Right atrium auricular region (tissue), 2 donors: ENCODE measurements at places on chromosomes 12 and 14. TPM values are rescaled to one million over a fixed set of nuclear protein-coding genes. Genes with fewer than 3 reads are reported as not detected.

- H3K27me3 ChIP-seq: no peaks in the 10 kb centered on the region
- no peak overlapping the region for H3K4me3 ChIP-seq
- no peak overlapping the region for H3K27ac ChIP-seq
- DNase-seq: no peak
- H3K36me3 ChIP-seq: no peaks in the 10 kb centered on the region
Observed at GRCh38 chr14:85218982-85219381, 311.0 kb upstream of the FLRT2 start.

GRCh38 chr12:95574799-95575452, 23.6 kb upstream of the USP44 start:
- no peaks in the 10 kb centered on the region for H3K27me3 ChIP-seq
- no peak overlapping the region for H3K27ac ChIP-seq
- no peak for DNase-seq
- H3K4me3 ChIP-seq: no peak overlapping the region
- no peaks in the 10 kb centered on the region for H3K4me1 ChIP-seq

- no peaks in the 10 kb centered on the region for H3K27me3 ChIP-seq
- no peak for DNase-seq
- H3K4me3 ChIP-seq: no peak overlapping the region
- H3K4me1 ChIP-seq: no peaks in the 10 kb centered on the region
Observed at GRCh38 chr14:87838931-87839330, 154.1 kb downstream of the GALC start.

DNA sequence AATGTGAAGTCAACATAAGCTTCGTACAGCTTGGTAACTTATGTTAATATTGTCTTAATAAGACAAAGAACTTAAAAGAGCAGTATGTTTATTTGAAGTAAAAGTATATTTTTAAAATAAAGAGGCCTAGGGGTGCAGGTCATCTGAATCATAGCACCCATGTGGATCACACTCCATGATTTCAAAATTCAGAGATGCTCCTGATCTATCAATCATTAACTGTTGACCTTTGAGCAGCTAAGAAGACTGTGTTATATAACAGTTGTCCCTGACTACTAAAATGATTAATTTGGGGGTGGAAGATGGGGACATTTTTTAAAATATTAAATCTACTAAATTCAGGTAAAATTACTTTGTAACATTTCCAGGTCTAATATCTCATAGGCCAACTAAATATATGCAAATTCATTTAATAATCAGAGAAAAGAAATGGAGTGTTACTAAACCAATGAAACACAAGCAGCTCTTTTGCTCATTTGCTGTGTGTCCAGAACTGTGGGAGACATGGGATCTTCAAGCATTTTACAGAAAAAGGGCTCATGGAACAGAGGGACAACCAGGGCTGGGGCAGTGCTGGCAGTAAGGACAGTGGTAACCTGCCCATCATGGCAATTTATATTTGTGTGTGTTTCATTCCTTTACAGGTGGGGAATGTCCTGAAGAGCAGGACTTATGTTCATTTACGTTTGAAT, 120.7 kb upstream of the PCED1B start:
- DNase-seq: no peak
- H3K36me3 ChIP-seq: no peaks in the 10 kb centered on the region
- H3K4me1 ChIP-seq: no peaks in the 10 kb centered on the region
- no peak overlapping the region for H3K4me3 ChIP-seq

GRCh38 chr12:76533331-76533730, 26.2 kb downstream of the OSBPL8 start:
- no peaks in the 10 kb centered on the region for H3K36me3 ChIP-seq
- H3K4me1 ChIP-seq: no peaks in the 10 kb centered on the region
- no peak overlapping the region for H3K27ac ChIP-seq
- H3K4me3 ChIP-seq: no peak overlapping the region
- no peak for DNase-seq

GRCh38 chr14:101457936-101458740, 103.2 kb upstream of the DIO3 start:
- H3K27ac ChIP-seq: no peak overlapping the region
- no peak overlapping the region for H3K4me3 ChIP-seq
- peaks cover 18% of the 10 kb centered on the region for H3K4me1 ChIP-seq
- peaks cover 20% of the 10 kb centered on the region for H3K27me3 ChIP-seq

DNA sequence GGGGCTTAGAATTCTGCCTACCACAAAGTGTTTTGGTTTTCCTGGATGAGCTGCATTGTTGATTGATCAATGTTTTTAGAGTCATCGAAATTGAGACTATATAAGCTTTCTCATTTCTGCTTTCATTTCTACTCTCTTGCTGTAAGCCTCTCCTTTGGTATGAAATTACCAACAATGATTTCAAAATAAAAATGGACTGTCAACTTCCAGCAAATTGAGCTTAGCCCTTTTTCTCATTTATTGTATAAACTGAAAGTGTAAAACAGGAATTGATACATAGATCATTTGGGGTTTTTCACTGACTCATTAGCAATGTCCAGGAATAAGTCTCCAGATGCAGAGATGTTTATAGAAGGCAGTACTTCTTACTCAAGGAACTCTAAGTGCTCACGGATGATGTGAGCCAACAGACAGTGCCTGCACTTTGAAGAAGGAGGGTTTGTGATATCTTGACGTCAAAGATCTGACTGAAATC, 20.0 kb upstream of the PCNX1 start:
- H3K27me3 ChIP-seq: no peaks in the 10 kb centered on the region
- no peaks in the 10 kb centered on the region for H3K36me3 ChIP-seq
- no peaks in the 10 kb centered on the region for H3K4me1 ChIP-seq
- H3K27ac ChIP-seq: no peak overlapping the region

- peaks cover 40% of the 10 kb centered on the region for H3K4me1 ChIP-seq
- no peak for DNase-seq
- H3K27ac ChIP-seq: no peak overlapping the region
Observed at GRCh38 chr14:24809135-24809534, 175.1 kb upstream of the GZMB start.

DNA sequence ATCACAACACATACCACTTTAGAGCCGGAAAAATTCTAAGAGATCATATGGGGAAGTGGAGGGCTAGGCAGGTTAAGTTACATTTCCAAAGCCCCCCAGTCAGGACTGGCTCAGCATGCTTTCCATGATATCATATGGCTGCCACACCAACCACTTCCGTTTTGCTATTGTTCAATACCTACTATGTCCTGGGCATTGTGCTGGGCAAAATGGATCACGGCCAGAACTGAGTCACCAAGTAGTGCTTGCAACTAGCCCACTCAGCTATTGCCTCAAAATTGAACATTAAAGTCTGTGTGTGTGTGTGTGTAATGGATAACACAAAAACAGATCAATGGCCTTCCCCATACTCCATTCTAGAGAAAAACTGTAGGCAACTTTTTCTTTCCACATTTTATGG, 22.7 kb downstream of the WIF1 start:
- H3K27me3 ChIP-seq: no peaks in the 10 kb centered on the region
- H3K4me3 ChIP-seq: no peak overlapping the region

GRCh38 chr12:66590275-66590985, 88.4 kb downstream of the GRIP1 start:
- no peaks in the 10 kb centered on the region for H3K27me3 ChIP-seq
- no peak overlapping the region for H3K4me3 ChIP-seq
- DNase-seq: no peak
- no peaks in the 10 kb centered on the region for H3K36me3 ChIP-seq

DNA sequence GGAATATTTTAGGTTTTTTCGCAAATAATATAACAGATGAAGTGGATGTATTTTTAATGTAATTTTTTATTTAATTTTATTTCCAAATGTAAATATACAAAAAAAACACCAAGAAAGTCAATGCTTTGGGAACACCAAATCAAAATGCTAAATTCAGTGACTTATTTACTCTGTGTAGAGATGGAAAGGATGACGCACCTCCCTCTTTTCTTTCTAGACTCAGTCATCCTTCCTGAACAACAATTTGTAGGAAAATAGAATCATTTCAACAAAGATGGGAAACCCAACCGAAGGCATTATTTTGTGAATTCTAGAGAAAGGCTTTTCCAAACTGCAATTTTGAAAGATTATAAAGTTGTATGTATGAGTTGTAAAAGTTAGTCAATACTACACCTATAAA, 57.7 kb downstream of the CCER1 start:
- H3K4me3 ChIP-seq: no peak overlapping the region
- H3K4me1 ChIP-seq: no peaks in the 10 kb centered on the region
- DNase-seq: no peak
- H3K27me3 ChIP-seq: no peaks in the 10 kb centered on the region

- no peak for DNase-seq
- no peaks in the 10 kb centered on the region for H3K4me1 ChIP-seq
- no peak overlapping the region for H3K4me3 ChIP-seq
- no peaks in the 10 kb centered on the region for H3K27me3 ChIP-seq
Observed at GRCh38 chr12:12521044-12521485, 41.6 kb downstream of the DUSP16 start.

DNA sequence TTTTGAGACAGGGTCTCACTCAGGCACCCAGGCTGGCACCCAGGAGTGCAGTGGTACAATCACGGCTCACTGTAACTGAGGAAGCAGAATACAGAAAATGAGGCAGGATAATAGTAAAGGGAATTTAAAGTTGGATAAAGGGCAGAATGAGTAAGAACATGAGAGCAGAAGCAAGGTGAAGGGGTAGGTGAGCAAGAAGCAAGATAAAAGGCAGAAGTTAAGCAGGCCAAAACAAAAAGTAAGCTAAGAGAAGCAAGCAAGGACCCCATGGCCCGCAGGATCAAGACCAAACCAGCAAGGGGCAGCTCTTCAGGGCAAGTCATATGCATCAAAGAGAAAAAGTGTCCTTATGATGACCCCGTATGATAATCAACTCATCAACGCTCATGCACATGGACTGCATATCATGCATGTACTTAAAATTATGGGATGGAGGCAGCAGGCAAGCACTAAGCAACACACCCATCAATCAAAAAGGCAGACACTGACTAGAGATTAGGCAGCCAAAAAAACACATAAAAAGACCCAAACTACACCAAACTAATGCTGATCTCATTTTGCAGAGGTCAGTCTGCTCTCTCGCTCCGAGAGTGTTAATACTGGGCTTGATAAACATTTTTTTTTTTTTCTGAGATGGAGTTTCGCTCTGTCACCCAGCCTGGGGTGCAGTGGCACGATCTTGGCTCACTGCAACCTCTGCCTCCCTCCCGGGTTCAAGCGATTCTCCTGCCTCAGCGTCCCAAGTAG, 11.6 kb downstream of the TIMELESS start:
- H3K36me3 ChIP-seq: no peaks in the 10 kb centered on the region
- H3K4me3 ChIP-seq: no peak overlapping the region
- H3K27ac ChIP-seq: no peak overlapping the region
- no peak for DNase-seq
- no peaks in the 10 kb centered on the region for H3K4me1 ChIP-seq

- no peaks in the 10 kb centered on the region for H3K27me3 ChIP-seq
- H3K27ac ChIP-seq: no peak overlapping the region
- DNase-seq: no peak
- H3K4me1 ChIP-seq: no peaks in the 10 kb centered on the region
- H3K4me3 ChIP-seq: no peak overlapping the region
Observed at GRCh38 chr12:50960130-50960529, 7.8 kb downstream of the HIGD1C start.

MYH6 gene
- total RNA-seq: 8,253 TPM

MYF5 gene
- not detected for total RNA-seq

KERA gene
- total RNA-seq: not detected

AICDA gene
- not detected for total RNA-seq

TMEM30B gene
- 2.0 TPM for total RNA-seq

TAS2R9 gene
- not detected for total RNA-seq

NEUROD4 gene
- not detected for total RNA-seq

ERGIC2 gene
- total RNA-seq: 59.0 TPM
